ENCODE measurements at places on chromosomes 12 and 14.

DNA sequence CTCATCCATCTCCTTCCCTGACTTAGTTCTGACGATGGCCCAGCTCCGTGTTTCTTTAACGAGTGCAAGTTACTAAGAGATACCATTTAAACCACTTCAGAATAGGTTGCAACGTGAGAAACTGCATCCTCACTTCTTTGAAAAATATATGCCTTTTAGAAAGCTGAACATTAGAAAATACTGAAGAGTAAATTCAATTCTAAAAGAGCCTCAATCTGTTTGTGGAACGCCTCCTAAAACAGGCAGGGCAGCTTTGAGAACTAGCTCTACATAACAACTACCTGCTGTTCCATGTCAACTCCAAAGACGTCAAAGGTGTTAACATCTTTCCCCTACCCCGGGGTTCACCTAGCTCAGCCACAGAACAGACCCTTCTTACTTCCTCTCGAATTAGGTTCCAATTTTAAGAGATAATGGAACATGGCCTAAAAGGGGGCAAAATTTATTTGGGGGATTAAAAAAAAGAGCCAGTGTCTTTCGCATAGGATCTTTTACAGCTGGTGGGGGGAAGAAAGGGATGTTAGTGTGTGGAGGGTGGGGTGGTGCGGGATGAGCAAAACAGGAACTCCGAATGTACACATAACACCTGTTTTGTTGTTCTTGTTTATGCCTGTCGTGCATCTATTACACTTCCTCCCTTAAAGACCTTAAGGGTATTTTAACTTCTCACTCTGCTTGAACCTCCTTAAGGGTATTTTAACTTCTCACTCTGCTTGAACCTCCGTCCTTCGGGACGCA lies 3.3 kb downstream of the BHLHE41 start:
- DNase-seq: no peak

GRCh38 chr12:113846883-113847755 lies 119.0 kb downstream of the RBM19 start:
- no peak for DNase-seq

DNA sequence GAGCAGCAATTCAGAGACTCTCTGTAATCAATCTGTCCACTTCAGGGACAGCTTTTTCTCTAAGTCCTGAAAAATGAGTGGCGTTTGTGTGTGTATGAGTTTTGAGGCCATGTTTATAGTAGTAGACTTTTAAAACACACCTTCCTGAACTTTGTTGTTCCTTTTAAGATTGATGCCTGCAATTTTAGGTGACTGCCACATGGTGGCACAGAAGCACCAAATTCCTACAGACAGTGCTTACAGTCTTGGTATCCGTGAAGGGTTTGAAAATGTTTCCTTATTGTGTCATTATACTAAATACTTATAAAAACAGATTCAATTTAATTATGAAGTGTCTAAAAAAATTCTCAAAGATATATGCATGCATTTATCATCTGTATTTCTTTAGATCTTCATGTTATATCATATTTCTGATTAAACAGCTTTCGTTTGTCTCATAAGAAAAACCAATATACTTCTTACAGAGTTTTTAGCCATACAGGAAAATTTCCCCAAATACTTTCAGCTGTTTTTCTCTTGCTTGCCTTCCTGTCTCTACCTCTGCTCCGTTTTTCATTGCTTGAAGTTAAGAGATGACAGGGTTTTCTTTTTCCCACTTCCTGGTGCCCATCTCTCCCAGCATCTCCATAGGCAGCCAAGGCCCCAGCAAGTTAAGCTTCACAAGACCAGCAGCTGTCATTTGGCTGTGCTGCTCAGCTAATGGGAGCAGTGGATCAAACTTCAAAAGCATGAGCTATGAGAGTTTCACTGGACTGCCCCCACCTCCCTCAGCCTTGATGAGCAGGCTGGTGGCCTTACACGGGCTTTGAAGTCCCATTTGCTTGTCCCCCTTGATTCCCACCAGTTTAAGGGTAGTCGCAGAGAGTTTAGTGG lies 259.6 kb downstream of the AKAP6 start:
- peak; percentile 84 for DNase-seq

DNA sequence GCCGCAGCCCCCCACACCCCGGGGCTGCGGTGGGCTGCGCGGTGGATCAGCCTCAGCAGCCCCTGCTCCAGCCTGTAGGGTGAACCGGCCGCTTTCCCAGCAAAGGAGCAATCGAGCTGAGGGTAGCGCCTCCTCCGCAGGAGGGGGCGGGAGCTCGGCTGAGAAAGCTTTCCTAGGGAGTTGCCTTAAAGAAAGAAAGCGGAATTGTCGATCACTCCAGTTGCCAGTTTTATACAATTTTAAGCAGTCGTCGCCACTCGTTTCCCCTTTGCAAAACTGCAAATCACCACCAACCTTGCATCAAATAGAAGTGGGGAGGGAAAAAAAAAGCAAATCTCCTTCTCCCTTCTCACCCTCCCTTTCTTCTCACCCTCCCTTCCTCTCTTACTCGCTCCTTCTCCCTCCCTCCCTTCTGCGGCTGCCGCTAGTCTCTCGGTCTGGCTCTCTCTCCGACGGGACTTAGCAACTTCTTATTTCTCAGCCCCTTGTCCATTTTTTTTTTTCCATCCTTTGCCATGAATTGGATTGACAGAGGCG lies at the start of gene PDE3A:
Gene PDE3A, plus strand, starts transcription at position 424 of the 537 bp plus-strand sequence. CDS start 748 bp downstream, outside the sequence.
- peak; percentile 81 for DNase-seq

DNA sequence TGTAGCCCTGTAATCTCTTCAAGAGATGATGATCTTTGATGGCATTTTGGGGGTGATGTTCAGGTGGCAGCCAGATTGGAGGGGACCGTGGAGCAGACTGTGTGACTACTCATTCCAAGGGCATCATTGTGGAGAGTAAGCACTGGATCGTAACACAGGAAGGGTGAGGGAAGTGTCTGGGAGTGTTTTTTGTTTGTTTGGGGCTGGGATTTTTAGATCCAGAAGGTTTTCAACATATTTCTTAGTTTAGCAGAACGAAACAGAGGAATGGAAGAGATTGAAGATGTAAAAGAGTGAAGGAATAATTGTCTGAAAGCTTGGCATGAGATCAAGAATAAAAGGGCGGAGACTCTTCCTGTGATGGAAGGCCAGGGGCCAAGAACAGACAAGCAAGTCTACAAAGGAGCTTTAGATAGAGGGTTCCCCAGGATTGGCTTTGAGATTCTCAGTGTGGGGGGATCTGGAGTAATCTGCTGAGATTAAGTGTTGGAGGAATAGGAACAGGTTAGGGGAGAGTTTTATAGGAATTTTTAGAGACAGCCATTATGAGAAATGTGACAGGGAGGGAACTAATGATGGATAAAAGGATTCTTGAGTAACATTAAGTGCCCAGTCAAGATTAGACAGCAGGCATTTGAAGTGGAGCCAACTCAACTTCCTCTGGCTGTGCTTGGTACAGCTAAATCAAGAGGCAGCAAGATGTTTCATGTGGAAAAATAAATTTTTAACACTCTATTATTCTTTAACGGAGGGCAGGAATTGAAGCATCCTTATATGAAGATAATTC lies 79.7 kb upstream of the REP15 start:
- DNase-seq: no peak

- DNase-seq: no peak
These were observed 201.1 kb downstream of the PPFIA2 start for GRCh38 chr12:81558031-81558430.

DNA sequence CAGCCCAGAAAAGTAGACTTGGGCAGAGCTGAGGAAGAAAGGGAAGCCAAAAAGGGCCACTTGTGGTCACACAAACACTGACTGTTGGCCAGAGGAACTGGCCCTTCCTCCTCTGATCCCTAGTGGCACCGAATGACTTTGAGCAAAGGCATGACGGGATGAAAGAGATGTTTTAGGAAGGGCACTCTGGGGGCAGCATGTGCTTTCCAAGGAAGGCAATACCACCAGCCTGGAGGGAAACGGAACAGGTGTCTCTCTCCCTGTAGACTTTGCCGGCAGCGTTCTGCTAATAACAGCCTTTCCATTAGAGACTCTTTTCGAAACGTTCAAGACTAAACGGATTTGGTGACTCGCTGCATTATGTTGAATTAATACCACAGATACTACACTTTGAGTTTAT lies 12.3 kb upstream of the FBXO21 start:
- DNase-seq: peak; percentile 57

DNA sequence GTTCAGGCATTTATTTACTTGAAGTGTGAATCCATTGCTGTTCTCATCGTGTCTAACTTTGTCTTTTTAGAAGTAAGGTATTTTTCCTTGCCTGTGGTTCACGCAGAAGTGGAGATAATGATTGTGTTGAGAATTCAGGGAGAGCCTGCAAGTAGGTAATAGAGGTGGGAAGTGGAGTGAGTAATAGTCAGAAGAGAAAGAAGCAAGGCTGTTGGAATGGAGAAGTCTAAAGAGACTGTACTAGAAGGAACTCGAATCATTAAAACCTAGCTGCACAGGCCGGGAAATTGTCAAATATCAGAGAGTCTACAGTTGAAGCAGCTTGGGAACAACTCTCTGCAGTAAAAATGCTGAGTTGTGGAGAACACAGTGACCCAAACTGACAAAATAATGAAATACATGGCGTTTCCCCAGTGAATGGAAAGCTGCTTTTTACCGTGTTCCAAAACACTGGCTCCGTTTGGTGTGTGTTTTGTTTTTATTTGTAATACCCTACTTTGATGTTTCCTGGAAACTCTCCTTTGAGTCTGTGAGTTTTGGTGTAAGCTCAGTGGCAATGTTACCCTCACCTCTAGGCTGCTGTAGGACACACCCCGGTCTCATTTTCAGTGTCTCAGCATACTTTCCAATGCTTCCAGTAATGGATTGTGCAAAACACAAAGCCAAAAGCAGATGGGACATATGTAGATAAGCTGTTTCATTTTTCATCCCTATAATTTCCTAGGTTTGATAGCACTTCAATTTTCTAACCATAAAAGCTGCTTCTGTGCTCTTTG lies 146.6 kb downstream of the CRADD start:
- no peak for DNase-seq

DNA sequence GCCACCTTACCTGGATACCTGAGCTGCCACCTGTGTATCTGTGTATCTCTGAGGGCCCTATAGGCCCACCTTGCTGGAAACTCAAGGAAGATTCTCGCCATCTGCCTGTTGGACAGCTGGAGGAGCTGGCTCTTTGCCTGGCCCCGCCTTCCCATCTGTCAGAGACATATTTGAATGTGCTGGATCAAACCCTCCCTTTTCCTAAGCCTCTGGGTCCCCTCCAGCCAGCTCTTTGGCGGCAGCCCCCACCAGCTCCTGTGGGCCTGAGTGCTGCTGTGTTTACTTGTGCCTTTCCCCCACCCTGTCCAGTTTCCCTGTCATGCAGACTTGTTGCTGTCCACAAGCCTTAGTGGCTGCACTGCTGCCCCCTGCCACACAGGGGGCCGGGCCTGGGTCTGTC lies 55.9 kb upstream of the SRSF5 start:
- peak; percentile 76 for DNase-seq

DNA sequence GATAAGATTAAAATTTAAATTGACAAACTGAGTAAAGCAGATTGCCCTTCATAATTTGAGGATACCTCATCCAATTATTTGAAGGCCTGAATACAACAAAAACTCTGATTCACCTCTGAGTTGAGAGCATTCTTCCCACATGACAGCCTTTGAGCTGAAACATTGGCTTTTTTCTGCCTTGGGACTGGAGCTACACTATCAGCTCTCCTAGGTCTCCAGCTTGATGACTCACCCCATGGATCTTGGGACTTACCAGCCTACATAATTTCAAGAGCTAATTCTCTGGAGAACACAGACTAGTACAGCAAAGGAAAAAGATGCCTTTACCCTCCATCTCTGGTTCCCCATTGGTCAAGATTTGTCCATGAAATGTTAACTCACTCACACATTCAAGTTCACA lies 555.1 kb downstream of the FOXG1 start:
- no peak for DNase-seq

- DNase-seq: peak; percentile 59
These were observed 80.0 kb downstream of the SINHCAF start for GRCh38 chr12:31245822-31246469.

- no peak for DNase-seq
These were observed 542.1 kb upstream of the ATP2B1 start for GRCh38 chr12:90250766-90251165.

GRCh38 chr14:74846968-74847665 lies 28.8 kb downstream of the PROX2 start:
- no peak for DNase-seq
